ENCODE measurements at places on chromosomes 5 and 9.

GRCh38 chr5:16492398-16493140 lies 27.0 kb upstream of the ZNF622 start:
- no peak for DNase-seq

DNA sequence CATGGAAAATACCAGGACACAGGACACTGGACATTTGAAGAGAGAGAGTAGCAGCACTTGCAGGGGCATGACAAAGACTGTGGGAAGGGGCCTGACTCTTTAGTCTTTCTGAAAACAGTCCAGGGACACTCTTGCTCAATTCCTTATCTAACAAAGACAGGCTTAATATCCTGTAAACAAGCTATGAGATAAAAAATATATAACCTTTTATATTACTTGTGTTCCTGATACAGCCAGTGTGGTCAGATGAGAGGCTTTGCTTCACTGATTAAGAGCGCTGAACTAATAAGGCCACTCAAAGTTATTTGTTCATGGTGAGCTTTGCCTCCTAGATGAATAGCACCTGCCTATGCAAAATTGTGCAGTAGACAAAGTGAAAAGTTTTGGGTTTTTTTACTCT lies 518.7 kb downstream of the LRRC70 start:
- DNase-seq: no peak

GRCh38 chr5:173757403-173758209 lies 130.5 kb upstream of the CPEB4 start:
- DNase-seq: no peak

GRCh38 chr9:133029994-133030316 lies 842 bp upstream of the GTF3C5 start:
- DNase-seq: no peak

DNA sequence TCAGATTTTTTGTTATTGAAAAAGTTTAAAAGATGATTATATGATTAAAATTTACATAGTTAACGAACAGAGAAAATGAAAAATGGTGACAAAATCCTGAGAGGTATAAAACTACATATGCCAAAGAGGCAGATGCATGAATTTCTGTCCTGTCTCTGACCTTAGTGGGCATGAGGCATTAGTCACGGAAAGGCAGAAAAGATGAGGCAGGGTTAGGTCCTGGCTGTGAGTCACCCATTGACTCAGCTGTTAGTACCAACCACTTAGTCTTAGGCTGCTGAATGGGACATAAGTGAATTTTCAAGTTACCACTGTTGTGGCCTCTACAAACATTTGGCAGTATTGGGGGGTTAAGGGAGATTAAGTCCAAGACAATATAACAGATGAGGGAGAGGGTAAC lies 33.1 kb downstream of the RASA1 start:
- no peak for DNase-seq

GRCh38 chr5:128490761-128491160 lies 47.3 kb downstream of the FBN2 start:
- no peak for DNase-seq

GRCh38 chr5:68049053-68049713 lies 166.4 kb upstream of the PIK3R1 start:
- no peak for DNase-seq
